ENCODE measurements at places on chromosomes 2 and 18.

- no peak for DNase-seq
Observed at GRCh38 chr2:233803292-233803911, 25.3 kb downstream of the MROH2A start.

DNA sequence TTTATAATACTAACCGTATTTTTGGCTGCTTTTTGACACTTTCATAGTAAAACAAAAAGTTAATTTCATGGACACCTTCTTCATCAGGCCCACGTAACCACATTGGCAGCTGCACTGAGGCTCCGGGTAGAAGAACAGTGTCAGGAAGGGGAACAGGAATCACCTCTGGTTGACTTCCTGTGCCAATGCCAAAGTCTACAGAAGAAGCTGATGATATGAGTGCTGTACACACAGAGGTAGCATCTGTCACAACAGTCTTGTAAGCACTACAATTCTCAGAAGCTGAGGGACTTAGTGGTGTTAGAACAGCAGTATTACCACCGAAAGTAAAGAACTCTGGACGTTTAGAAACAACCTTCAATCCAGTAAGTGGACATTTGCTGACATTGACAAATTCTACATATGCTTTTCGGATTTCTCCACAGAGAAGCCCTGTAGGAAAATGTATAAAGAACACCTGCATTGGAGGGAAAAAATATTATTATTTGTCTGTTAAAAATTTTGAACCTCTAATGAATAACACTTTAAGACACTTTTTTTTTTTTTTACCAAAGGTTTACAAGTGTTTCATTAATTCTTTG lies 85.3 kb downstream of the TRAPPC8 start:
- no peak for DNase-seq

- DNase-seq = no peak
Observed at GRCh38 chr2:164711766-164712138, 90.5 kb upstream of the GRB14 start.

- DNase-seq = no peak
Observed at GRCh38 chr2:1891971-1892486, 147.7 kb upstream of the PXDN start.

- DNase-seq = no peak
Observed at GRCh38 chr2:176573612-176574483, 304.6 kb downstream of the MTX2 start.

- no peak for DNase-seq
Observed at GRCh38 chr2:157336137-157337010, 10.8 kb upstream of the ERMN start.

GRCh38 chr2:133766164-133766832 lies 198.0 kb upstream of the NCKAP5 start:
- no peak for DNase-seq

DNA sequence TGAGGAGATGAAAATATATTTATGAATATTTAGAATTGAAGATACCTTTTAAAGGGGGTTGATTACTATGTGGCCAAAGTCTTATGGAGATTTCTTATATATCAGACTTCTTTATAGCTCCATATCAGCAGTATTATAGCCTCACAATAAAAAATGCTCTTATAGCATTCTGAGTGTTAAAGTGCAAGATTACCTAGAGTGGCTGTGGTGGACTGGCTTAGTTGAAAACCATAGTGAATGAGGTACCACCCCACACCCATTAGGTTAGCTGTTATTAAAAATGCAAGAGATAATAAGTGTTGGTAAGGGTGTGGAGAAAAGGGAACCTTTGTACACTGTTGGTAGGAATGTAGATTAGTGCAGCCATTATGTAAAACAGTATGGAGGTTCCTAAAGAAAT lies 39.7 kb downstream of the NCOA1 start:
- no peak for DNase-seq

DNA sequence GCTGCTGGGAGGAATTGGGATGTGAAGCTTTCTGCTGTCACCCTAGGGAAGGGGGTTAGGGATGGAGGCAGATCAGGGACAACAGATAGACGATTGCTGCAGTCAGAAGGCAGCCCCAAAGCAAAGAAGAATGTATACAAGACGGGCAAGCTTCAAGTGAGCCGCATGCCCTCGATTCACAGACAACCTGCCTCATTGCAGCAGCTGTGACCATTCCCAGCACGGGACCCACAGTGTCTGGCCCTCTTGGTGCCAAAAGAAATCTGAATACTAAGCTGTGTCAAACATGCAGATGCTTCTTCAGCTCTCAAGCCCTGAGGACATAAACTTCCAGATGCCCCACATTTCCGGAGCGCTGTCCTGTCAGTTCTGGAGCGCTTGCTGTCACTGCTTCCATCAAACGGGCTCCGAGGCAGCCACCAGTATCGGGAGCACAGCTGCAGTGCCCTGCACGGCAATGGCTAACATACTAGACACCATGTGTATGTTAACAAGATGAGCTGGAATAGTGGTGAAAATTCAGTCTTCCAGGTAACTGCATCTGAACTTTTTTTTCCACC lies 33.8 kb downstream of the PRELID3A start:
- DNase-seq = no peak

DNA sequence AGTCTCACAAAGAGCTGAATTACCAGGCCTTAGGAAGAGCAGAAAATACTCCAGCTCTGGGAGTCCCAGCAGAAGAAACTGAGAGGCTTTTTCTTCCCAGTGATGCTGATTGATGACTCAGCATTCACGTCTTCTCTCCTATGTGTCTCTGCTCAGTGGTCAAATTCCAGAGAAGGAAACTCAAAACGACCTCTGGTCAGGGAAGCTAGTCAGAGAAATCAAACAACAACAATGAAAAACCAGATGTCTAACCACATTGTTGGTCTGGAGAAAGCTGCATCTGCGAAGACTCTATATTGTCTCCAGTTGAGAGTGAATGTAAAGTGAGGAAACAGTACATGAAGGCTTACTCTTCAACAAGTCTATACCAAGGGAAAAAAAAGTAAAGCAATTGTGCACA lies 28.6 kb upstream of the CERS6 start:
- no peak for DNase-seq

- DNase-seq = no peak
Observed at GRCh38 chr18:12479536-12479935, 71.8 kb downstream of the PRELID3A start.

DNA sequence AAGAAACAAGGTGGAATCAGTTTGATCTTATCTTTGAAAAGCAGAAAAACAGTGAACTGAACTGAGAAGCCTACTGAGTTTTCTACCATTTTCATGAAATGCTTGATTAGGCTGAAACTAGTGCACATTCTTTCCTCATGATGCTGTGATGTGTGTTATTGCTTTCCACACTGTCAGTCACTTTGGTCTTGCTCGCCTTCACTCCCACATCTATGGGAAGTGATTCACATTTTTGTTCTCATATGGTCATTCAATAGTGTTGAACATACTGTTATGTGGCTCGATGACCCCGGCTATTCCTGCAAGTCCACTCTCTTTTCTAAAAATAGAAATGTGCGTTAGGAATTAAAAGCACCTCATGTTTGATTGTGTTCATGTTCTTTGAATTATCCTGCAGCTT lies 129.7 kb downstream of the TGIF1 start:
- no peak for DNase-seq

- no peak for DNase-seq
Observed at GRCh38 chr2:188897096-188897495, 77.1 kb upstream of the COL3A1 start.

GRCh38 chr2:63073994-63074393 lies 23.4 kb downstream of the OTX1 start:
- no peak for DNase-seq

DNA sequence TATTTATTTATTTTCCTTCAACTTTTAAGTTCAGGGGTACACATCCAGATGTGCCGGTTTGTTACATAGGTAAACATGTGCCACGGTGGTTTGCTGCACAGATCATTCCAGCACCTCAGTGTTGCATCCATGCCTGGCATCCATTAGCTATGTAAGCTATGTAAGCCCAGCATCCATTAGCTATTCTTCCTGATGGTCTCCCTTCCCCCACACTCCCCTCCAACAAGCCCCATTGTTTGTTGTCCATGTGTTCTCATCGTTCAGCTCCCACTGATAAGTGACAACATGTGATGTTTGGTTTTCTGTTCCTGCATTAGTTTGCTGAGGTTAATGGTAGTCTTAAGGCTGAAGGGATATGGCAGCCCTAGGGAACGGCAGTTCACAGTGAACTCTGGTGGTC lies 203.4 kb downstream of the CTNNA2 start:
- no peak for DNase-seq
